ENCODE measurements at places on chromosomes 12 and 14.

- DNase-seq: no peak
These were observed 81.2 kb downstream of the TMEM260 start for GRCh38 chr14:56660677-56661389.

GRCh38 chr12:8667270-8667669, 4.6 kb upstream of the MFAP5 start:
- no peak for DNase-seq

DNA sequence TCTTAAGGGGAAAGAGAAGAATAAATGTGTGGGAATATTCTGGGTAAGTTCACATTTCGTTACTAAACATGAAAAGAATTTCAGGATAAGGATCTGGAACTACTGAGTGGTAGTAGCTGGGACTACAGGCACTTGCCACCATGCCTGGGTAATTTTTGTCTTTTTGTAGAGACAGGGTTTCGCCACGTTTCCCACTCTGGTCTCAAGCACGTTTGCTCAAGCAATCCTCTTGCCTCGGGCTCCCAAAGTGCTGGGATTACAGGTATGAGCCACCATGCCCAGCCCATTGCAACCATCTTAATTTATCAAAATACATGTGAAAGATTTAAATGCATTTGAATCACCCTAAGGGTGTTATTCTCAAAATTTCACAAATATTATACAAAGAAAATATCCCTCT, 26.4 kb downstream of the ITPR2 start:
- no peak for DNase-seq

DNA sequence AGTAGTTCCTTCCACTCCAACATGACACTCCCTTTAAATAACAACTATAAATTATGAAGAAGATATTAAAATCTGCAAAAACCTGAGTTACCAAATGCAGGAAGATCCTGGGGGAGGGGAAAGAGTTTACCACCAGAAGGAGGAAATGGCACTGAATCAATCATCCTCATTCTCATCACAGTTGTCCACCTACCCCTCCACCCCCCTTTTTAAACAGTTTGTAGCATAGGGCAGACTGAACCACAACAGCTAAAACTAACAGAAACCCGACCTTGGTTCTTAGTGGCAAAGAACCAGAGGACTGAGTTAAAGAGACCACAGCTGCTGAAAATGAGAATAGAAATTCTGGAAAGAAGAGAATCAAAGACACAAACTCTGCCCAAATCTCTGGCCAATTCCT, 189.5 kb downstream of the MED13L start:
- DNase-seq: no peak

- no peak for DNase-seq
These were observed 205.1 kb upstream of the ABCD2 start for GRCh38 chr12:39824505-39825212.

- DNase-seq: no peak
These were observed 71.3 kb downstream of the CHGA start for GRCh38 chr14:92994131-92994676.

DNA sequence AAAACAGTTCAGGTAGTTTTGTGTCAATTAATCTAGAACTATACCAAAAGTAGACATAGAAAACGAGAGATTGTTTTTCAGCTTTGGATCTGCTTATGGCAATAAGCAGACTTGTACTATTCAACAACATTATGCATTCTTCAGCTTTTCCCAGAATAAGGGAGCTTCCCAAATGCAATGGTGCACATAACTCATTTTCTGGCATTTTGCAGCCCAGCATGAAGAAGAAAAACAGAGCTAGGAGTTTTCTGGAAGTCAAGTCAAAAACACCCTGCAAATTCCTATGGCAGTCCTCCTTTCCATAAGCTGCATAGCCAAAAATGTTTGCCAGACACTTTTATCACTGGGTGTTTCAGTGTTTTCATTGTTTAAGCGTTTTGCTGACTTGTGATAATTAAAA, 314.7 kb downstream of the NAV3 start:
- DNase-seq: no peak

- peak; percentile 24 for DNase-seq
These were observed 37.8 kb upstream of the DDHD1 start for GRCh38 chr14:53190938-53191337.
